Brain pericyte (primary cell): ENCODE measurements at places on chromosomes 2 and 18.

GRCh38 chr2:55901322-55901721 lies 22.3 kb downstream of the EFEMP1 start:
- DNase-seq, result no peak

DNA sequence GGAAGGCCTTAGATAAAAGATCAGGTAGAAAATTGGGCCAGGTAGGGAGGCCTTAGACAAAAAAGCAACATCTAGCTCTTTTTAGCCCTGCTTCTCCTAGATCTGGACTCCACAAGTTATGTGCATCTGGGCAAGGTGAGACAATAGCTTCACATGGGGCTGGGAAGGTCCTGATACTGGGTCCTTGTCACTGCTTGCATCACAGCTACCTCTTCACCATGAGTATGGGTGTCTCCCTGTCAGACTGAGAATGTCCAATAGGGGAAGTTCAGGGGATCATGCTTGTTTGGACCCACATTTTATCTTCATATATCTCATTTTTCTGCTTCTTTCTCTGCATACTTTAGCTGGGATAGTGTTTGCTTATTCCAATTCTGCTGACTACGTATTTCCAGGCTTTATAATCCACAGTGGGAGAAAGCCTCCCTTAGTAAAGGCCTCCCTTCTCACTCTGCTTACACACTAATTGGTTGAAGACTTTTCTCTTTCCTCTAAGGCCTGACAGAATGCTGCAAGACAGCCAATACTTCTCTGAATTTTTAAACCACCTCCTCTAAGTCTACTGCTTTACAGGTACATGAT lies 189.6 kb downstream of the CYRIA start:
- no peak for DNase-seq

DNA sequence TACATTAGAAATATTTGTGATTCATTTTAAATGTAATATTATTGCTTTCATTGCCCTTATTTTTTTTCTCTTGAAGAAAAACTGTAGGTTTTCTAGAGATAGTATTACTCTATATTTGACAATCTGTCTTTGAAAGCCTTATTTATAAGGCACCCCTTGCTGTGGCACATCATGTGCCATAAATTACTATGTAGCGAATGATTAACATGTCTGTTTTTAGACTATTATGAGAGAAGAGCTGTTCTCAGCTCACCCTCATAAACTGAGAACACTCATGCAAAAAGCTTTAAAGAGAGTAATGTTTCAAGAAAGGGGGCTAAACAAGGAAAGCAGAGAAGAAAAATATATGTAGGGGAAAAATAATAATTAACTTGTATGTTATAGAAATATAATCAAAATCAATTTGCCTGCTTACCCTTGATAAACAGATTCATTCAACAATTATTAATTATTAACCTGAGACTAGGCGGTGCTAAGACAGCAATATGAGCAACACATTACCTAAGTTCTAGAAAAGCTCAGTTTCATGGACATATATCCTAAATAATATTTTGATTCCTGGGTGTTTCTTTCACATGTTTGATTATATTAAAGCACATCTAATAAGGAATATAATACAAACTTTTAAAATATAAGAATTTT lies 69.0 kb downstream of the RAB3GAP1 start:
- DNase-seq, result no peak

- DNase-seq, result no peak
Observed at GRCh38 chr2:71833855-71834560, 313.7 kb downstream of the CYP26B1 start.

- no peak for DNase-seq
Observed at GRCh38 chr2:20972110-20972509, 71.8 kb downstream of the APOB start.

GRCh38 chr2:98547092-98547790 lies 61.1 kb downstream of the COA5 start:
- DNase-seq, result no peak

DNA sequence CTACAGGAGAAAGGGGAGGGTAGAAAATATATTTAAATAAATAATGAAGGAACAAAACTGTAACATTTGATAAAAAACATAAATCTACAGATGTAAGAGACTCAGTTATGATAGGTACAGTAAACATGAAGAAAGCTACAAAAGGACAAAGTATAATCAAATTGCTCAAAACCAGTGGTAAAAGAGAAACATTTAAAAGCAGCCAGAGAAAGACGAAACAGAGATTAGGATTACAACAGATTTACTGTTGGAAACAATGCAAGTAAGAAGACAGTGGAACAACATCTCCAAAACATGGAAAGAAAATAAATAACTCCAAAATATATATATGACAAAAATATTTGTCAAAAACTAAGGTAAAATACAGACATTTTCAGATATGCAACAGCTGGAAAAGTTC lies 307.7 kb upstream of the REV1 start:
- DNase-seq, result no peak

DNA sequence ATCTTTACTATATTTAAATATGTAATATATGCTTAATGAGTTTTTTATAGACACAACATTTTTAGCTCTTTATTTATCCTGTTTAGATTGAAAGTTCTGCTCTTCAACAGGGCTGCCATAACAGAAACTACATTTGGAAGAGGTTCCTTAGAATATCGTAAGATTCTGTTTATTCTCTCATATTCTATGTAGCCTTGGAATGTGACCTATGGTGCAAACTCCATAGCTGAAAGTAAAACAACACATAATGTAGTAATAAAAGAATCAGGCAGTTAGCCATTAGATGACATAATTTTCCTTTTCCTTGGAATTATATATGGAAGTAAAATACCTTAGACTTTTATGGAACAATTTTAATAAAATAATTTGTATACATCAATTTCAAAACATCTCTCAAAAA lies 91.3 kb downstream of the ZNF804A start:
- DNase-seq, result no peak

GRCh38 chr2:20884829-20885228 lies 61.9 kb upstream of the LDAH start:
- no peak for DNase-seq

- DNase-seq, result no peak
Observed at GRCh38 chr18:44098551-44099098, 582.1 kb upstream of the SETBP1 start.

- DNase-seq, result no peak
Observed at GRCh38 chr18:2400701-2401196, 170.6 kb downstream of the METTL4 start.

DNA sequence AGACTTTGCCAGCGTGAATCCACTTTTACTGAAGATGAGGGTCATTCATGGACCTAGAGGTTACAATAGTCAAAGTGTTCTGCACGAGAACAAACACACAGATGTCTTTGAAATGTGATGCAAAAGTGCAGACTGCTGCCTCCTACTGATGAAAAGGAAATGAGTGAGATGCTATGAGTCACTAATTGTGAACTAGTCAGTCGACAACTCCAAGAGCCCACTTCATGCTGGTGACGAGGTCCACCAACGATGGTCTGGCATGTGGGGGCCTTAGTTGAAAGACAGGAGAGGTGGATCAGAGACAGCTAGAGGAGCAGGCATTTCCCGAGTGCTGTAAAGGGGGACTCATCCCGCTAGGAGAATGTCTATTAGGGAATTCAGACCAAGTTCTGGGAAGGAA lies 17.1 kb upstream of the ZNF236 start:
- DNase-seq, result no peak

DNA sequence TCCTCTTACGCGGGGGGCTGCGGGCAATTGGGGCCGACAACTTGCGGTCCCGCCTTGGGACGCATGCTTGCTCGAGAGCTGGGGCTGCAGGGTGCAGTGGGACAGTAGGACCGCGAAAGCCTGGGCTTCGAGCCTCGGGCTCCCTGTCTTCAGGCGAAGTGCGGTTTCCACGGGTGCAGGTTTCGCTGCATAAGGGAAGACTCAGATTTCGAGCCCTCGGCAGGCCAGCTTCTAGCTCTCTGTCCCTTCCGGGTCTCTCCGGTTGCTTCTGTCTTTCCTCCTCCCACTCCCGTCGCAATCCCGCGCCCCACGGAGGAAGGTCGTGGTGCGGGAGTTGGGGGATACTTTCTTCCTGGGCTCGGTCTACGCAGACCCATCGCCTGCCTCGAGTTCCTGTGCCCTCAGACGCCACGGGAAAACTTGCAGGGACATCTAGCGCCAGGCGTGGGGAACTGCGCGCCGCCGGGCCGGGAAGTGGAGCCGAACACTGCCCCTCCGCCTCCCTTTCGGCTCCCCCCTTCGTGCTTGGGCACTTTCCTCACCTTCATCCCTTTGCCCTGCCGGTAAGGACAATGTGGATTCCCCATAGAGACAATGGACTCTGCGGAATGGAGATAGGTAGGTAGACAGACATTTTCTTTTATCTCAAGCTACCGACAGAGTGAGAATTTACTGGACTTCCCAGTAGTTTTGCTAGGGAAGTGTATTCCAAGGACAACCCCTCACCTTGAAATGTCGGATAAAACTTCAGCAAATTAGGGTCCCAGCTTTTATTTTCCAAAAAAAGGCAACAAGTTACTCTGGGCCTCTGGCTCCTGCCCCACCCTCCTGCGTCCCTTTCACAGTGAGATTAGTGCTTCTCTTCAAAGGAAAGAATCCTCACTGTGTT lies 4.2 kb upstream of the HOXD13 start:
- DNase-seq, result no peak

DNA sequence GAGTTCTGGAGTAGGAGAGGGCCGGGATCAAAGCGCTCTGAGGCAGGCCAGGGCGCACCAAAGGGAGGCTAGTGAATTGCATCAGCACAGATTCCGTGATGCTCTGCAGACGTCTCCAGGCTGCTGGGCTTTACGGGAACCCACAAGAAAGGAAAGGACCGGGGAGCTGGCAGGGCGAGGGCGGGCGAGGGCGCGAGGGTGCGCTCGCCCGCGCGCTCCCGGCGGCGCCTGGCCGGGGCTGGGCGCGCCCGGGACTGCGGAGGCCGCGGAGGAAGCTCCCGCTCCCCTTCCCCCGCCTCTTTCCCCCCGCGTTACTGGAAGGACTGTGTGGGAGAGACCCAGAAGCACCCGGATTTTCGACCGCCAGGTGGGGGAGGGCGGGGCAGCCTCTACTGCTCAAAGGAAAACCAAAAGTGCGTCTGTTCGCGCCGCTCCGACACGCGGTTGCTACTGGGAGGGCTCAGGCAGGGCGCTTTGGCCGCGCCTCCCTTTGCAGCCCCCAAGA lies 2.4 kb upstream of the FOSL2 start:
- peak; percentile 80 for DNase-seq

DNA sequence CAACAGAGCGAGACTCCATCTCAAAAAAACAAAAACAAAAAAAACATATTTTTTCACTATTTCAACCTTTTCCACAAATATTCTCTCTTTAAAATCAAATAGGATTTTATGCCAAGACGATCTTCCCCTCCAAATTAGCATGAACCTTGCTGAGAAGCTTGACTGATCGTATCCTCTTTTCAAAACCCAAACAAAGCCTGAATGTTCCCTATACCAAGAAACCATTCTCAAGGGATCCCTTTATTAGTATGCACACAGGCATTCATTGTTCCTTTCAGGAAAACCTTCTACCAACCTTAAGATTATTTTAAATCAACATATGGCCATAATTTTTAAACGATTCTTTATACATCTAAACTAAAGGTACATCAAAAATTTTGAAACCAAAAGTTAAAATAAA lies 6.3 kb downstream of the SPIRE1 start:
- DNase-seq, result no peak

DNA sequence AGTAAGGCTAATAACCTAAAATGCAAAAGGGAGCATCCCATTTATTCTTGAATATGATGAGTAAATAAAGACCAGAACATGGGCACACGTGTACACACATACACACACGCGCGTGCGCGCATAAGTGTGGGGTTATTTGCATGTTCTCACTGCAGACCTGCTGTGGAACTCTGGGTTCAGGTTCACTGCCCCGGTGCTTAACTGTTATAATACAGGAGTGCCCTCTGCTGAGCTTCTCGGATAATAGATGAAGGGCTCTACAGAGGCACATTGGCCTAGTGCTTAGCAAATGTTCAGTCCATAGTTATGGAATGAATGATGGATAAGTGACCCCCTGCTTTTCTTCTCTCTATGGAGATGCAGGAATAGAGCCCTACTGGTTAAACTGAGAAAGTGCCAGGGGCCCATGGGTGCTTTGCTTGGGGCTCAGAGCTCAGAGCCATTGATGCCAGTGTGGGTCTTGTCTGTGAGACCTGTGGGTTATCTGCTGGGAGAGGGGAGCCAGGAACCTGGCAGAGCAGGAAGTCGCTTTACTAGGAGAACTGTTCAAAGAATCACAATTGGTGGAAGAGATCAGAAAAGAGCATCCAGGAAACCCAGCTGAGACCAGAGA lies 3.6 kb upstream of the ARL4C start:
- no peak for DNase-seq

GRCh38 chr2:167335541-167335992 lies 447.3 kb downstream of the XIRP2 start:
- no peak for DNase-seq

DNA sequence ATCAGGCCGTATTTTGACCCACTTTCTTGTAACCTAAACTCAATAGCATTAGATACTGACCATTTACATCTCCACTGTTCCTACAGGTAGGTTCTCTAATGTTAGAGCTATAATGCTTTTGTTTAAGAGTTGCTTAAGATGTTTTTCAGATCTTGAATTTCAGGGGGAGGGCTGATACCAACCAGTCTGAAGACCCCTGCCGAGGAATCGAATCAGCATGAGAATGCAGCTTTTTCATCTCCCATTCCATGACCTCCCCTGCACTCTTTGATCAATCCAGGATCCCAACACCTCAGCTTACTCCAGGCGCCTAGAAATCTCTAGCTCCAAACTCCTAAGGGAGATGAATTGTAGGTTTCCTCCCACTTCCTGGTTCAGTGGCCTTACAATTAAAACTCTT lies 120.5 kb upstream of the MC4R start:
- DNase-seq, result no peak

DNA sequence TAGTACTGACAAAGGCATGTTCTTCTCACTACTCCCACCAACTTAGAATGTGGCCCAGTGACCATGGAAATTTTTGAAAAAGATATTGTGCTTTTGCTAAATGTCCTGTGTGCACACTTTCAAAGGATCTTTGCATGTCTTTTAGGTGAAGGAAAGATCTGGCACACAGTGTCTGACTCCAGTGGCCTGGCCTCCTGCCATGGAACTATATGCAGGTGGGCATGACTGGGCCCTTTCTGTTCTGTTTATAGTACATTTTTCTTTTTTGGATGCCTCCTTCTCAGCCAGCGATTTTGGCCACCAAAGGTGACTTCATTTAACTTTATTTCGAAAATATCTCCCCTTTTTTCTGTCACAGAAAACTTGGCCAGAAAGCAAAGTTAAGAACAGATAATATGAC lies 999.7 kb upstream of the PIK3C3 start:
- no peak for DNase-seq

- no peak for DNase-seq
Observed at GRCh38 chr2:152603166-152603565, 114.1 kb downstream of the PRPF40A start.

- DNase-seq, result no peak
Observed at GRCh38 chr2:106530866-106531265, 43.7 kb downstream of the CD8B2 start.

- DNase-seq, result no peak
Observed at GRCh38 chr2:48677450-48677849, 59.8 kb downstream of the GTF2A1L start.

- no peak for DNase-seq
Observed at GRCh38 chr2:128062571-128062970, 28.4 kb upstream of the UGGT1 start.

DNA sequence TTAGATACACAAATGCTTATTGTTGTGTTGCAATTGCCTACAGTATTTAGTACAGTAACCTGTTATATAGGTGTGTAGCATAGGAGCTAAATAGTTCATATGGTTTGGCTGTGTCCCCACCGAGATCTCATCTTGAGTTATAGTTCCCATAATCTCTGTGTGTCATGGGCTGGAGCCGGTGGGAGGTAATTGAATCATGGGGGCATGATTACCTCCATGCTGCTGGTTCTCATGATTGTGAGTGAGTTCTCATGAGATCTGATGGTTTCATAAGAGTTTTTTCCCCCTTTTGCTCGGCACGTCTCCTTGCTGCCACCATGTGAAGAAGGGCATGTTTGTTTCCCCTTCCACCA lies 190.5 kb upstream of the SESTD1 start:
- DNase-seq, result no peak
